Activated CD8-positive, alpha-beta memory T cell treated with anti-CD3 and anti-CD28 coated beads, Interleukin-2, amount 50 U/mL, for 4 hours (primary cell): ENCODE measurements at places on chromosomes 7 and 10.
A peak's percentile ranks its signal among the peaks of the same experiment; 100 is the strongest.

GRCh38 chr7:7686811-7687508 lies 31.4 kb downstream of the RPA3 start:
- no peak for DNase-seq

- DNase-seq, result no peak
Observed at GRCh38 chr10:97016728-97017473, 168.9 kb downstream of the SLIT1 start.

DNA sequence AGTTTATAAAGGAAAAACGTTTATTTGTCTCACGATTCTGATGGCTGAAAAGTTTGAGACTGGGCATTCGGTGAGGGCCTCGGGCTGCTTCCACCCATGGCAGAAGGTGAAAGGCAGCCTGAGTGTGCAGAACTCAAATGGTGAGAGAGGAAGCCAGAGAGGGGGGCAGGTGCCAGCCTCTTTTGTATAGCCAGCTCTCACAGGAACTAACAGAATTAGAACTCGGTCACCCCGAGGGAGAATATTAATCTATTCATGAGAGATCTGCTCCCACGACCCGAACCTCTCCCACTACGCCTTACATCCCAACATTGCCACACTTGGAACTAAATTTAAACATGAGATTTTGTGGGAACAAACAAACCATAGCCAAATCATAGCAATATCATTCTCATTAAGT lies 112.6 kb downstream of the ZPBP start:
- no peak for DNase-seq

- DNase-seq, result no peak
Observed at GRCh38 chr7:16392990-16393523, 28.3 kb downstream of the CRPPA start.

DNA sequence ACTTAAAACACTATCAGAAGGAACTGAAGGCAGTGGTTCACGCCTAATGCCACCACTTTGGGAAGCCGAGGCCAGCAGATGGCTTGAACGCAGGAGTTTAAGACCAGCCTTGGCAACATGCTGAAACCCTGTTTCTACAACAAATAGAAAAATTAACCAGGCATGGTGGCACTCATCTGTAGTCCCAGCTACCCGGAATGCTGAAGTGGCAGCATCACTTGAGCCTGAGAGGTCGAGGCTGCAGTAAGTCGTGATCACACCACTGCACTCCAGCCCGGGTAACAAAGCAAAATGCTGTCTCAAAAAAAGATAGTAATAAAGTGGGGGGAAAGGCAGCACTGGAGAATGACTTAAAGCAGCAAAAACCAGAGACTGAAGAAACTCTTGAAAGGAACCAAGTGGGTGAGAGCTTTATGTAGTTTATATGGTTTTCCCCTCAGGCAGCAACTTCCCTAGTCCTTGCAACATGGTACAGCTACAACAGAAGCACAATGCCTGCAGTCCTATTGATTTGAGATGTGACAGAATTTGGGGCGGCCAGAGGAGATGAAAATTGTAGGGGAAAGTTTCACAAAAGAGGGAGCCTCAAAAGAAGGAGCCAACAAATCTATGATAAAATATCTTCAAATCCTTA lies 38.1 kb downstream of the GDI2 start:
- DNase-seq, result no peak

DNA sequence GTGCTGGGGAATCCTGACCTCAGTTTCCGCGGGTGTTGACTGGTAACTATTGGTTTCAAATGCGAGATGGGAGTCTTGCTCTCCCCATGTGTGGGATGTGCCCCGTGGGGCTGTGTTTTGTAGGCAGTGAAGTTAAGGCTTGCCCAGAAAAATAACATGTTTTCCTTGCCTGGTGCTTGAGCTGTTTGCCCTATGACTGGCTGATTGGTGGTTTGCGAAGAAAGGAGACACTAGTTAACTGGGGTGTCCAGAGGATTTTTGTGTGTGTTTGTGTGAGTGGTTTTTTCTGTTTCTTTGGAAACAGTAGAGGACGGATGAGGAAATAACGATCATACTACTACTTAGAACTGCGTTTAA lies 61.9 kb downstream of the CREB5 start:
- DNase-seq, result no peak

- DNase-seq, result no peak
Observed at GRCh38 chr7:150633926-150634325, 1.7 kb upstream of the GIMAP6 start.

- DNase-seq, result no peak
Observed at GRCh38 chr10:48444861-48445841, 138.7 kb downstream of the MAPK8 start.

DNA sequence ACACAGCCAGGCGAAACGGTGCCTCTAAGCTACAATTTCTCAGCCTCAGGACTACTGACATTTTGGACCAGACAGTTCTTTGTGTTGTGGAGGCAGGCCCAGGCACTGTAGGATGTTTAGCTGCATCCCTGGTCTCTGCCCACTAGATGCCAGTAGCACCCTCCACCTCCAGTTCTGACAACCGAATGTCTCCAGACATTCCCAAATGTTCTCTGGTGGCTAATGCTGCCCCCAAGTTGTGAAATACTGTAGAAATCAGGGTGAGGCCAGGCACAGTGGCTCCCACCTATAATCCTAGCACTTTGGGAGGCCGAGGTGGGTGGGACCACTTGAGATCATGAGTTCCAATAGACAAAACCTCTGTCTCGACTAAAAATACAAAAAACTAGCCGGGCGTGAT lies 18.2 kb downstream of the HNRNPF start:
- no peak for DNase-seq

- DNase-seq, result peak; percentile 37
Observed at GRCh38 chr10:128062881-128063563, 63.2 kb downstream of the MKI67 start.

- DNase-seq, result no peak
Observed at GRCh38 chr10:79116801-79117723, 48.3 kb downstream of the ZMIZ1 start.

DNA sequence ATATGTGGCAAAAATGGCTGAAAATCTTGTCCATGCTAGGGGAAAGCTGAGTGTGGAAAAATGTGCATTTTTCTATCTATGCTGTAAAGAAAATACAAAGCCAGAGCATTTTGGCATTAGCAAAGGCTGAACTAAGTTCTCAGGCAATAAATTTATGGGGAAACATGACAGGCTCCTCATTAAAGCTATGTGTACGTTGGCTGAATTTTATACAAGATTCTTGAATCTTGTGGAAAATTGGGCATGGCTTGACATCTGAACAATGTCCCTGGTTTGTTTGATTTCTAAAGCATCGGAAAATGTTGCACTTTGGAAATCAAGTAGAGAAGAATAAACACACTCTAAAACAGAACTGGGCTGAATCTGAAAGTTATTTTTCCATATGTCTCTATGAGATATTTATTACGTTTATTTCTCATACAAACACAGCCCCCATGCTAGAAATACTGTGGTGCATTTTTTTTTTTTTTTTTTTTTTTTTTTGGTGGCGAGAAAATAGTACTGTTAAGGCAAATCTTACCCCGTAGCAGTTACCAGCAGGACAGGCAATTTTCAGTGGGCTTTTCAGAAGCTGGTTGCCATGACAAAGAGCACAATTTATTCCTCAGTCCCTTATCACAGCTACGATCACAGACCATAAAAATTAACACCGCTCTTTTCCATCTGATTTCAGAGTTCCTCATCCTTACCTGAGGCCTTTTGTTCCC lies 16.9 kb downstream of the CPA1 start:
- DNase-seq, result no peak

DNA sequence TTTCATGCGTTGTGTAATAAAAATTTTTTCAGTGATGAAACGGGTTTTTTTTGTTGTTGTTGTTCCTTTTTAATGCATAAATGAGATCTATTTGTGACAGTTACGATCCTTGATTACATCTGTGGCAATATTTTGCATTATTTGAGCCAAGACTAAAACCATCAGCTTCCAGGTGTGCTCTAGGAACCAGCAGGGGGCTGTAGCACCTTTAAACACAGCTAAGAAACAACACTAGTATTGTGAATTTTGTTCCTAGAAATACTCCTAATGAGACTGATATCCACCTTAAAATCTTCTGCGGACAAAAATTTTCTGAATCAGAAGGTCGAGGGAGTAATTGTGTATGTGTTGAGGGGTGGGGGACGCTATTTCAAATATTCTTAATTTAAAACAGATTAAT lies 52.6 kb downstream of the FGFBP3 start:
- no peak for DNase-seq

- DNase-seq, result no peak
Observed at GRCh38 chr10:33123680-33124079, 165.7 kb upstream of the ITGB1 start.

DNA sequence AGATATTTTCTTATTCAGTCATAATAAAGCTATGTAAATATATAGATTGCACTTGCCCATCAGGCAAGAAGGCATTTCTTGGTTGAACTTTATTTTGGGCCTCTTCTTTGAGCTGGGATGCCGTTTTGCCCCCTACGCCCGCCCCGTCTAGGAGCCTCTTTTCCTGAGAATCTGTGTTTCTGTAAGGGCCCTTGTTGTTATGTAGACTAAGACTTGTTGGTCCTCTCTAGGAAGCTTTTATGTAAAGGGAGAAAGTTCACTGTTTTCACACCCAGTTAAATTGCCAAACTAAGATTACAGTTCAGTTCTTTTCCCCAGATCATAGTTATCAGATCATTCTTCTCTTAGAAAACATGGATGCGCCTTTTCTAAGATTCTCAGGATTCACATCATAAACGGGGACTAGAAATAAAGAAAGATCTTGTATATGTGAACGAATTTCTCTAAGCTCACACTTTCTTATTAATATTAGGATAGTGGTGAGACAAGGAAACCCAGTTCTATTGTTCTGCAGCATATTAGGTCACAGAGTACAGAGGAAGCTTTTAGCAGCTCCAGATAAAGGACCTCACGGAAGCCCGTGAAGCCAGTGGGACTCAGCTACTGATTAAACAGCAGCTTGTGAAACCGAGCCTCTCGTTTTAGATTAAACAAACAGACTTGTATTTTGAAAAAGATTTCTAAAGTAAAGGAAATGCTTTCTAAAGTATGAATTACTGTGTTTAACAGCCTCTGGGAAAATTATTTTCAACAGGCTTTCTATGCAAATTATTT lies 3.8 kb downstream of the LMTK2 start:
- DNase-seq, result no peak

- no peak for DNase-seq
Observed at GRCh38 chr10:132607961-132608495, 70.4 kb downstream of the INPP5A start.

GRCh38 chr10:84798312-84798711 lies 469.9 kb downstream of the CCSER2 start:
- no peak for DNase-seq

DNA sequence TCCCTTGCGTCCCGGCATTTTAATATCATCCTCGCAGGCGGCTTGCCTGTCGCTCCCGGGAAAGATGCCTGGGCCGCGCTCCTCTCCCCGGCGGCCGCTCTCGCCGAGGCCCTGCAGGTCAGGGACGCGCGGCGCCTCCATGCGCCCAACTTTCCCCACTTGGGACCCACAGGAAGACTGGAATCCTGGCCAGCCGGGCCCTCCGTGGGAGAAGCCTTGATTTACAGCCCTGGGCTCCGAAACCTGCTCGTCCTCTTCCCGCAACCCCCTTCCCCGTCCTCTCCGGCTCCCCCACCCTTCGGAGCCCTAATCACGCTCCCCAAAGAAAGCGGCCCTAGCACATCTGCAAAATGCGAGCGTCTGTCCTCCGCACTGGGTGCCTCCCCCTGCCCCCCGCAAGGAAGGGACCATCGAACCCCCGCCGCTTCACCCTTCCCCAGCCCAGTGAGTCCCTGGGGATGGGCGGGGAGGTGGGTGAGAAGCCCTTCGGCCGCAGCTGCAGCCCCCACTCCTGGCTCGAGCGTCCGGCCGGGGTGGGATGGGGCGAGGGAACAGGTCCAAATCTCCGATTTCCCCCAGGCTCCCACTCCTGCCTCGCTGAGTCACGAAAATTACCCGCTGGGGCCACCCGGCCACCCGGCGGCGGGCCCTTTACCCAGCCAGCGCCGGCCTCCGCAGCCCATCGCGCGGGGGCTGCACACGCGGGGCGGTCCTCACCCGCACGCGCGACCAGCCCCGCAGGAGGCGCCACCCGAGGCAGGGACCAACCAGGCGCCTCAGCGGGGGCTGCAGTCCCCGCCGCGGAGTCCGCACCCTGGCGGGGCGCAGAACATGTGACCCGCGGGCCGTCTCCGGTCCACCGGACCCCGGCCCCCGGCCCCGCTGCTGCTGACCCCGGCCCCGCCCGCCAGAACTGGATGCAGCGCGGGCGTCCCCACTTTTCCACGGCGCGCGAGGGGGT lies 695 bp downstream of the HSPA12A start:
- DNase-seq, result no peak

DNA sequence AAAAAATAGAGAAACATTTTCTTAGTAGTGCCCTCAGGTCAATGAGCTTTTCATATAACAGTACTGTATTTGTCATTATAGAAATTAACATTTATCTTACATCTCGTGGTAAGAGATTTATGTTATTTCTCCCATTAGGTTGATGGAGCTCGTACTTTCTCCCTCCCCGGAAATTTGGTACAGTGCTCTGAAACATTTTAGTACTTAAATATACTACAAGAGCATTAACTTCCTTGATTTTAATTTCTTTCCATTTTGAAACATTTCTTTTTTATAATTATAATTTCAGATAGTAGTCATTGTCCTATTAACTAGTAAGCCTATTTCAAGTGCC lies 205.4 kb downstream of the MBL2 start:
- no peak for DNase-seq

DNA sequence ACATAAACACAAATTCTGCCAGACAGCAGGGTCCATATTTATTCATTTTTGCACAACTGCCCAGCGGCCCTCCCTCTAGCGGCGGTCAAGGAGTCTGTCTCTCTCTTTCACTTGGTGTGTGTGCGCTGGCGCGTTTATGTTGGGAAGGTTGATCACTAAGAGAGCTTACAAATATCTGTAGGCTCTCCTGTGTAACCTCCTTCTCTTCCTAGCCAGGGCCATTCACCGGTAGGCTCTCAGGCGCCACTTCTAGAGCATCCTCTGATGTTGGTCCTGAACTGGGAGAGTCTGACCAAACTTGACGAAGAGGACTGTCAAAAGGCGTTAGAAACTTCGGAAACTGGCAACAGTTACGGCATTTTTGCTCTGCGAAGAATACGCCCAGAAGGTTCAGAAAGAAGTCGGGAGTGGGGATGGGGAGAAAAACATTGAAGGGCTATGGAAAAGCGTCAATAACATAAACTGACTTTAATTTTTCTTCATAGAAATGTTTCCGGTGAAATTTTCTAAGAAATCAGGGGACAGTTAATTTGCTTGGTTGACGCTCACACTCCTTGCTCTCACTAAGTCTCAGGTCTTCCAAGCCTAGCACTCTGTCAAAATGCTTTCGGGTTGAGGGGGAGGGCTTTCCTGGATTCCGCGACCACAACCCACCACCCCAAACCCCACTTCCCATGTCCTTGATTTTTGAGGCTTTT lies 731.1 kb downstream of the ZWINT start:
- no peak for DNase-seq
